ENCODE measurements at places on chromosomes 12 and 14.
A peak's percentile ranks its signal among the peaks of the same experiment; 100 is the strongest.

- DNase-seq = no peak
Measured at GRCh38 chr12:90940872-90941499, 14.0 kb downstream of the CCER1 start.

DNA sequence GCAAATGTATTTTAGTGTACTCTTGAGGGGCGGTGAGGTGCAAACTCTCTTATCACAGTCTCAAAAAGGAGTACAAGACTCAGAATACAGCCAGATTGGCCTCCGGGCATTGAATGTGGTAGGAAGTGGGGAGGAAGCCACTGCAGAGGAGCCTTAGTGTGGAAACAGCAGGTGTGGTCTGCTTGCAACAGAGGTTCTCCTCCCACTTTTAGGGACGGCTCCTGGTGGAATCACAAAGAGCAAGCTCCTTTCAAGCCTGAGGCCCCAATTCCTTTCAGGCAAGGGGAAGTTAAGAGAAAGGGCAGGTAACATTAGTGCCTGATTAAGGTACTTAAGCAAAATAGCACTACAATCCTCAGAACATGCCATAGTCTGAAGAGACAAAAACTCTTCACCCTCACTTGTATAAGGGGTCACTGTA is 23.7 kb upstream of the SLC2A3 start:
- DNase-seq = no peak

DNA sequence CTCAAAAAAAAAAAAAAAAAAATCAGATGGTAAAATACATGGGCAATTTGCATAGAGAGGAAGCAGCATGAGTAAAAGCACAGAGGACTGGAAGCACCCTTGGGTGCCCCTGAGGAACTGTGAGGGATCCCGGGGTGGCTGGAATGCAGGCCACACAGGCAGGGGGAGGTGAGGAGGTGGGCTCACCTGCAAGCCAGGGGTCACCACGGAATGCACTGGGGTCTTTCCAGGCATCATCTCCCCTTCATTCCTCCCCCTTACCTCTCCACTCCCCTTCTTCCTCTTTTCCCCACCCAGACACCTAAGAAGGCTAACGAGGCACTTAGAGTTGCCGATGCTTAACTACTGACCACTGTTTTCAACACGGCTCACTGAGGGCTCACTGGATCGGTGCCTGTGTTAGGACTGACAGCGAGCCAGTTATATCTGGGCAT is 14.4 kb upstream of the HIP1R start:
- DNase-seq = no peak

- no peak for DNase-seq
Measured at GRCh38 chr12:128091951-128092382, 175.0 kb upstream of the TMEM132C start.

- no peak for DNase-seq
Measured at GRCh38 chr12:6541371-6542165, 7.3 kb downstream of the GAPDH start.

DNA sequence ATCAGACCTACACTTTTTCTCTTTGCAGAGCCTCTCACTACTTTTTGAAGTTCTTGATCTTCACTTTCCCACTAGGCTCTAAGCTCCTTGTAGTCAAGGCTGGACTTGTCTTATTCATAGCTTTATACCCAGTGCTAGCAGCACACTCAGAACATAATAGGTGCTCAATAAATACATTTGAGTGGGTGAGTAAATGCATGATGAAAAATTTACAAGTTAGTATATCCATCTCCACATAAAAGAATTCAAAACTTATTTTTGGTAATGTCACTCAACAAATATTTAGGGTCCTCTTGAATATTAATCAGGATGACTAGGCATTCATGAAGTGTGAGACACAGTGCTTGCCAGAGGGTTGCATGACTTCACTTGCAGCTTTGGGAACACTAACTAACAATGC is 52.6 kb downstream of the NRXN3 start:
- DNase-seq = no peak

DNA sequence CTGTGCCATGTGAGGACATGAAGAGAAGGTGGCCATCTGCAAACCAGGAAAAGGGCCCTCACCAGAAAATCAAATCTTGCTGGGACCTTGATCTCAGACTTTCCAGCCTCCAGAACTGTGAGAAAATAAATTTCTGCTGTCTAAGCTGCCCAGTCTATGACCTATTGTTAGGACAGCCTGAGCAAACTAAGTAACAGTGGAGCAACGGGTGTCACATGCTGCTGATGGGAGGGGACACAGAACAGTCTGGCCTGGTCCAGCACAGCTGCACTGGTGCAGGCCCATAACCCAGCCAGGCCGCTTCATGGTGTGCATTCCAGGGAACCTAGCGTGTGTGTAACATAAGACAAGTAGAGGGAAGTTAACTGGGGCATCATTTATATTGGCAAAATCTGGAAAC is 42.1 kb downstream of the GRIP1 start:
- DNase-seq = no peak

GRCh38 chr12:81705586-81705985 is 53.6 kb downstream of the PPFIA2 start:
- DNase-seq = no peak

GRCh38 chr14:61695695-61696527 is 598 bp downstream of the HIF1A start:
- peak; percentile 13 for DNase-seq

DNA sequence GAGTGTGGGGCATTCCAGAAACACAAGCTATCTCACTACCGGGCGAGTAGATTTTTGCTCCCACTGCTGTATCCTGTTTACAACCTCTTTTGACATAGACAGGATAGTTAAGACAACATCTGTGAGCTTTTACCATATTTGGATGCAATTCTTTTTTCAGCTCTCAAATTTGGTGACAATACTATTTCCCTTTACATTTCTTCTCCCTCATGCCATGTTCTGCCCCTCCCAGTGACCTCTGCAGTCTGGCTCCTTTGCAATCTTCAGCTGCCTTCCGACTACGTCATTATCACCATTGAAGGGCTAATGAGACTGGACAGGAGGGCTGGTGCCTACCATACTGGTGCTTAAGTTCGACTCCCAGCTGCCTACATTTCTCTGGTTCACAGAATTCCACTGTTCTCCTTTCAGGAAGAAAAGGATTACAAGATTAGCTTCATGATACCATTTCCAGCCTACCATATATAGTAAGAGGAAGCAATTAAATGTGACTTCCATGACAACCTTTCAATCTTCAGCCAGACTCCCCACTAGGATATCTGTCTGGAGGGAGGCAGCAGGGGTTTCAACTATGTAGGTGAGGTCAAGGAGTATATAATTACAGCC is 251.6 kb downstream of the PHLDA1 start:
- no peak for DNase-seq

DNA sequence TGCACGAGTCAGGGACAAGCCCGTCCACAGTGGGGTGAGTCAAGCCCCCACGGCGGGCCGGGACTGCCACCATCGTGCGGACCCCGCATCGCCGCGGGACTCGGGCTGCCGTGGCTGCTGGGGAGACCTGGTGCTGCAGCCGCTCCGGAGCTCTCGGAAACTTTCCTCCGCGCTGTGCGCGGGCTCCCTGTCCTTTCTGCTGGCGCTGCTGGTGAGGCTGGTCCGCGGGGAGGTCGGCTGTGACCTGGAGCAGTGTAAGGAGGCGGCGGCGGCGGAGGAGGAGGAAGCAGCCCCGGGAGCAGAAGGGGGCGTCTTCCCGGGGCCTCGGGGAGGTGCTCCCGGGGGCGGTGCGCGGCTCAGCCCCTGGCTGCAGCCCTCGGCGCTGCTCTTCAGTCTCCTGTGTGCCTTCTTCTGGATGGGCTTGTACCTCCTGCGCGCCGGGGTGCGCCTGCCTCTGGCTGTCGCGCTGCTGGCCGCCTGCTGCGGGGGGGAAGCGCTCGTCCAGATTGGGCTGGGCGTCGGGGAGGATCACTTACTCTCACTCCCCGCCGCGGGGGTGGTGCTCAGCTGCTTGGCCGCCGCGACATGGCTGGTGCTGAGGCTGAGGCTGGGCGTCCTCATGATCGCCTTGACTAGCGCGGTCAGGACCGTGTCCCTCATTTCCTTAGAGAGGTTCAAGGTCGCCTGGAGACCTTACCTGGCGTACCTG is 1.1 kb downstream of the PDE3A start:
- DNase-seq = no peak

GRCh38 chr14:68977180-68977717 is 1.9 kb downstream of the ACTN1 start:
- no peak for DNase-seq

DNA sequence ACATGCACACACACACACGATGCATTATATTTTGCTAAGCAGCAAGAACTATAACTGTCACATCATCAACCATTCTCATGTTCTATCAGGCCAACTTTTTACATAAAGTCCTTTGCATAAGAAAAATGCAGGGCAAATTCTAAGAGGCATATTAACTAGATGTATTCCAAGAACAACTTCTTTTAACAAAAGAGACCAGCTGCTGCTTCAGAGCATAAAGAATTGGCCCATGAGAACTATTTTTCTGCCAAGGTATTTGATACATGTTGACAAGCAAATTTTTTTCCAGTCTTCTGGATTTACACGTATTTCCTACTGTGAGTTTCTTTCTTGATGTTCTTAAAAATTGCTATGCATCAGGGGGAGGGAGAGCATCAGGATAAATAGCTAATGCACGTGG is 27.2 kb downstream of the GLT8D2 start:
- no peak for DNase-seq

DNA sequence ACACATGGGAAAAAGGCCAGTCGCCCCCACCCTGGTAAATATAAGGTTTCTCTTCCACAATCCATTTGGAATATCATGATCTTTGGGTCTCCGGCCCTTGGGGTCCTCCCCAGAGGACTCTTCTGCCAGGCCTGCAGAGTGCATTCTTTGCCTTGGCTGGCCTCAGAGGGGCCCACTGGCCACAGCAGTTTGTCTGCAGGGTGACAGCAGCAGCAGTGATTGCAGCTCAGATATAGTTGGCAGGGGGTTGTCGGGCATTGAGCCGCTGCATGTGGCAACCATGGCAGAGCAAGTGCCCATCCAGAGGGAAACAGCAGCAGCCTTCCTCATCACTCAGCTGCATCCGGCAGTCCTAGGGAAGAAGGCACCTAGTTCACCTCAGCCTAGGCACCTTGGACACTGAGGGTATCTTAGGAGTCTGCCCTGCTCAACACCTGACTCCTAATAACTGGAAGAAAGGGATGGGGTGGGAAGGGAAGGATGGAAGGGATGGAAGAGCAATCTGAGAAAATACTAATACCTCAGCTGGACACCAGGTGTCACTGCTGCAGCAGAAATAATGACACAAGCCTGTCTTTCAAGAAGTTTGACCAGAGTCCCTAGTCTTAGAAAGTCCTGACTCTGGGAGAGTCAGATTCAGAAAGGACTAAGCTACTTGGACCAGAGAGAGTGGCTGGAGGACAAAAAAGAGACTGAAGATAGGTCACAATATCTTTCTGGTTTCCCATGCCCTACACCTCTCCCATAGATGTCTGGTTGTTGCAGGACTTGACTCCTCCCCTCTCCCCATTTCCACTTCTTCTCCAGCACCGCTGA is 8.9 kb downstream of the AJUBA start:
- DNase-seq = no peak

- no peak for DNase-seq
Measured at GRCh38 chr12:109592905-109593272, 19.3 kb downstream of the MVK start.

DNA sequence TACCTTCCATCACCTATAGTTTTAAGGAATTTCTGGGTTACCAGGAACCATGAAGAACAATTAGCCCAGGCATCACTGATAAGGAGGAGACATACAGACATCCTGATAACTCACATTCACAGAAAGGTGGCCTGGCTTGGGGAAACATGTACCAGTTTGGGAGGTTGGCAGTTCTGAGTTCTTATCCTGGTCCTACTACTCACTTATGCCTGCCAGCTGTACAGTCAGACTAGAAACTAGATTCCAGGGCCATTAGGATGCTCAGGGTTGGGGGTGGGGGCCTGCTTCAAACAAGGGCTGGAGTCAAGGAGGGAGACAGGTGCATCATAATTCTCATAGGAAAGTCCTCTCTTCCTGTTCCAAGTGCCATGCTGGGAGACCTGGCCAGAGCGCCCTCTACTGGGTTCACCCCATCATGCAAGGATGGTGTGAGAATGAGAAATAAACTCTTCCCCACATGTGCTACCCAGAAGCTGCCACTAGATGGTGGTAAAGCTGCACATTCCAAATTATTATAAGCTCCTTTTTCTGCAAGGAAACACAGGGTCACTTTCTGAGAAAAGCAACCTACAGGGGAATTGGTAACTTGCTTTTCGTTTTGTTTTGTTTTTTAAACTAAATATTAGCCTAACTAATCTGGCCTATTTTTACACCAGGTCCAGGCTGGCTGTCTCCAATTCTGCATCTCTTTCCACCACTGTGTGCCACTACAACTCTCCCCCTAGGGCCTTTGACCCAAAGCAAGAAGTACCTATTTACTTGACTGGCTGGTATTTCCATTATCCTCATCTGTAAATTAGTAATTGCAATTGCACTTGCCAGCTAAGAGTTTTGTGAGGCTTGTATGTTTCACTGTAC is 14.5 kb downstream of the OAS2 start:
- DNase-seq = no peak

- no peak for DNase-seq
Measured at GRCh38 chr14:51392416-51392815, 152.4 kb downstream of the TMX1 start.

- no peak for DNase-seq
Measured at GRCh38 chr14:25094171-25094907, 44.4 kb upstream of the STXBP6 start.

DNA sequence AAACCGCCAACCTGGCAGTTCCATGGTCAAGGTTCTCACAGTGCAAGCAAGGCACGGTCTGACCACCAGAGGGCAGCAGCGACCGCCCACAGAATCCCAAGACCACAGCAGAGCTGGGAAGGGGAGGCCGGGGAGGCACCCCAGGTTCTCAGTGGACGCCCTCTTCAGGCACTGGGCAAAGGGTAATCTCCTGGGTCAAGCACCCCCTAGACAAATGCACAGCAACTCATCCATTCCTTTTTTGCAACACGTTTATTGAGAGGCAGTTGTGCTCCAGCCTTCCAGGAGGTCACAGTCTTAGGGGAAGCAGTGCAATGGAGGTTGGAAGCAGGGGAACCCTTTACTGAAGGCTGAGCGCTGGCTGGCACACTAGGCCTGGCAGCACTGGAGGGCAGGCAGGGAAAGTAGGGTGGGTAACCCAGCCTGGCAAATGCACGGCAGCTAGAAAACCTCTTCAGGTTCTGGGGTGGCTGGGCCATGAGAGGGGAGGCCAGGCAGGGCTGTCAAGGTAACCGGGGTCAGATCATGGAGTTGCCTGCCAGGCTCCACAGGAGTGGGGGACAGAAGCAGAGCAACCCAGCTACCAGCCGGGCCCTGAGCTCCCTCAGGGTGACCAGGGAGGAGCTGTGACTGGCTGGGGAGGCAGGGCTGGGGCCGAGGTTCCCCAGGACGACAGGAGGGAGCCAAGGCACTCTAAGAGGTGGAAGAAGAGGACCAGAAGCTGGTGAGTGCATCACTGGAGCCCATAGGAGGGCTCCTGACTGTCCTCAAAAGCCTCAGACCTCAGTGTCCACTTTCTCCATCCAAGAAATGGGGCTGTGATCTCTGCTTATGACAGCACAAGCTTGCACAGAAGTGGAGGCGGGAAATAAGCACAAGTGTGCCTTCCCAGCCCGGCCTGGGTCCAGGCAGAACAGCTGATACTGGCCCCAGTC is 1.8 kb upstream of the RHOF start:
- peak; percentile 68 for DNase-seq

GRCh38 chr12:120962532-120963020 is 15.8 kb upstream of the HNF1A start:
- no peak for DNase-seq
